ENCODE measurements at places on chromosomes 5 and 9.

DNA sequence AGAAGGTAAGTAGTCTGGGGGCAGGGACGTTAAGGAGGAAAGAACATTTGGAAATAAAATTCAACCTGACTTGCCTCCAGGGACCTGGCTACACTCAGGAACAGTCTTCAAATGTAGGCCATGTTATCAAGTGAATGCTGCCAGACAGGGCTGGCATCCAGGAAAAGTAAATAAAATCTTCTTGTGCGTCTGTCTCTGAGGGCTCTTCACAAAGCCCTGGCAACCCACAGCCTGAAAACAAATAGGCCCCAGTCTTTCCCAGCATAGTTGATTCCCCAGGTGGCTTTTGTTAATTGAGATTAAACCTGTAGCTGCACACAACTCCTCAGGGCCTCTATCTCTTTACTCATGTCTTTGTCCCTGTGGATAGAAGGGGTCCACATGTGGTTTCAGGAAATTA lies 55.4 kb downstream of the STK32A start:
- H3K27me3 ChIP-seq, result no peaks in the 10 kb centered on the region
- no peaks in the 10 kb centered on the region for H3K4me1 ChIP-seq
- H3K27ac ChIP-seq, result no peak overlapping the region
- H3K36me3 ChIP-seq, result no peaks in the 10 kb centered on the region
- H3K4me3 ChIP-seq, result no peak overlapping the region

- peak overlapping the region; percentile 57 for H3K27ac ChIP-seq
- H3K4me1 ChIP-seq, result peaks cover 59% of the 10 kb centered on the region
- DNase-seq, result peak; percentile 24
- H3K36me3 ChIP-seq, result no peaks in the 10 kb centered on the region
These were observed 64.5 kb downstream of the PRKACG start for GRCh38 chr9:68949271-68950000.

DNA sequence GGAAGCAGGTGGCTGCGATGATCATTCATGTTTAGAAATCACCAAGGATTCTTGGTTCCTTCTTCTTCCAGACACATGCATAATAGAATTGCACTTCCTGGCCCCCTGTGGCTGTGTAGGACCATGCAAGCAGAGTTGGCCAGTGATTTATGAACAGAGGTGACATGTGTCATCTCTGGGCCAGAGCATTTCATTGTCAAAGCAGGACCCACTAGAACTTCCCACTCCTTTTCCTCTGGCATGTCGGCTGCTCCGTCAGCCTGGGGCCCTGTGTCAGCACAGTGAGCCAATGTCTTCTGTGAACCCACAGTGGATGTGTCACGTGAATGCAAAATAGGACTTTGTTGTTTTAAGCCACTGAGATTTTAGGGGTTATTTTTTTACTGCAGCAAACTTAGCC lies 59.2 kb downstream of the HSD17B3 start:
- peaks cover 77% of the 10 kb centered on the region for H3K27me3 ChIP-seq
- H3K4me3 ChIP-seq, result no peak overlapping the region
- peaks cover 22% of the 10 kb centered on the region for H3K4me1 ChIP-seq
- no peak overlapping the region for H3K27ac ChIP-seq
- DNase-seq, result no peak
- no peaks in the 10 kb centered on the region for H3K36me3 ChIP-seq

GRCh38 chr5:127685662-127686061 lies 17.5 kb upstream of the CCDC192 start:
- H3K36me3 ChIP-seq, result no peaks in the 10 kb centered on the region
- no peaks in the 10 kb centered on the region for H3K27me3 ChIP-seq
- DNase-seq, result no peak
- no peak overlapping the region for H3K4me3 ChIP-seq

- no peak for DNase-seq
- no peaks in the 10 kb centered on the region for H3K27me3 ChIP-seq
- H3K36me3 ChIP-seq, result no peaks in the 10 kb centered on the region
These were observed 929.7 kb upstream of the SEMA6A start for GRCh38 chr5:117504305-117504704.

All from activated T-cell treated with anti-CD3 and anti-CD28 coated beads, Interleukin-2, amount 50 U/mL, for 72 hours (primary cell).